ENCODE measurements at places on chromosomes 3 and 15.

- DNase-seq, result no peak
These were observed 422.8 kb upstream of the NAALADL2 start for GRCh38 chr3:174436367-174436766.

- DNase-seq, result no peak
These were observed 801.3 kb downstream of the EPHA3 start for GRCh38 chr3:89908711-89909213.

- no peak for DNase-seq
These were observed 145.0 kb downstream of the CMSS1 start for GRCh38 chr3:99962703-99963102.

- DNase-seq, result no peak
These were observed 27.4 kb upstream of the FOXB1 start for GRCh38 chr15:59976480-59977271.

- no peak for DNase-seq
These were observed 27.8 kb downstream of the SLC41A3 start for GRCh38 chr3:126056088-126056487.

GRCh38 chr15:73806698-73807483 lies 53.7 kb upstream of the INSYN1 start:
- DNase-seq, result no peak

DNA sequence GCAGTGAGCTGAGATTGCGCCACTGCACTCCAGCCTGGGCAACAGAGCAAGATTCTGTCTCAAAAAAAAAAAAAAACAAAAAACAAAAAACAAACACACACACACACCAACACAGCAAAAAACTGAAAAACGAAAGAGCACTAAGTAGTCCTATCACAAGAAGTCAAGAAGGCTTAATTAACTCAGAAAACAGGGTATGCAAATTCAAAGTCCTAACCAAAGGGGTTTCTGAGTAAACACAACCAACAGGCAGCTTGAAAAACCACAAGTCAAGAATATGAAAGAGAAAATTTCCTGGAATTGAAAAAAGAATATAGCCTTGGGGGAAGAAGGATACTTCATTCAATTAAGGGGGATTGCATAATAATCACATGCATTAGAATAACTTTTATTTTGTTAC lies 37.7 kb upstream of the PARP14 start:
- DNase-seq, result no peak

DNA sequence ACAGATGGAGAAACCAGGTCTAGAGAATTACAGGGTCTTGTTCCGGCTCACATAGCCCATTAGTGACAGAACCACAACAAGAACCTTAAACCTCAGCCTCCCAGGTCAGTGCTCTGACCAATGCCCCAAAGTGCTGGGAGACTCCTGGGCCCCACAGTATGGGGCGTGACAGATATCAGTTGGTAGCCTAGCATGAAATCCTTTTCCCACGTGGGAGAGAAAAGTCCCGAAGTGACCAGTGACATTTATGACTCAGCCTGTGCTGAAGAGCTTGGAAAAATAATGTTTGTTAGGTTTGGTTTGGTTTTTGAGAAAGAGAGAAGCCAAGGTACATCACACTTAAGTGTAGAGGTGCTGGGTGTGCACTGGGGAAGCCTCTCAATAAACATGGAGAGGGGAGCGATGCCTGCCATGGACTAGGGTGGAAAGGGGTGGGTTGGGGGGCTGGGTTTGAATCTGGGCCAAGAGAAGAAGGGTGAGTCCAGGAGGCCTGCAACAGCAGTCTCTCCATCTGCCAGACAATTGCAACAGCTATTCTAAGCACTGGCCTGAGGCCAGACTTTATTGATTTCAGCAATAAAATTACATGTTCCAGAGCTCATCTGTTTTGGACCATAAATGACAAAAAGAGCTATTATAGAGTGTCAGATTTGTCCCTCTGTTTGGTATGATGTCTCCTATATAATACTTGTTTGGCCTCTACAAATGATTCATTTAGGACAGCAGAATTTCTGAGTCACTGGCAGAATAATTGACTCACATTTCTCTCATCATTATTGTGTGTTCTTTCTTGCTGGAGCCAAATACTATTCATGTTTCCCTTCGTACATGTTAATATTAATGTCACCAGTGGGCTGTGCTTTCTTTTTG lies 43.4 kb downstream of the C2CD4A start:
- no peak for DNase-seq

- no peak for DNase-seq
These were observed 110.7 kb upstream of the CDIN1 start for GRCh38 chr15:36468746-36469145.

DNA sequence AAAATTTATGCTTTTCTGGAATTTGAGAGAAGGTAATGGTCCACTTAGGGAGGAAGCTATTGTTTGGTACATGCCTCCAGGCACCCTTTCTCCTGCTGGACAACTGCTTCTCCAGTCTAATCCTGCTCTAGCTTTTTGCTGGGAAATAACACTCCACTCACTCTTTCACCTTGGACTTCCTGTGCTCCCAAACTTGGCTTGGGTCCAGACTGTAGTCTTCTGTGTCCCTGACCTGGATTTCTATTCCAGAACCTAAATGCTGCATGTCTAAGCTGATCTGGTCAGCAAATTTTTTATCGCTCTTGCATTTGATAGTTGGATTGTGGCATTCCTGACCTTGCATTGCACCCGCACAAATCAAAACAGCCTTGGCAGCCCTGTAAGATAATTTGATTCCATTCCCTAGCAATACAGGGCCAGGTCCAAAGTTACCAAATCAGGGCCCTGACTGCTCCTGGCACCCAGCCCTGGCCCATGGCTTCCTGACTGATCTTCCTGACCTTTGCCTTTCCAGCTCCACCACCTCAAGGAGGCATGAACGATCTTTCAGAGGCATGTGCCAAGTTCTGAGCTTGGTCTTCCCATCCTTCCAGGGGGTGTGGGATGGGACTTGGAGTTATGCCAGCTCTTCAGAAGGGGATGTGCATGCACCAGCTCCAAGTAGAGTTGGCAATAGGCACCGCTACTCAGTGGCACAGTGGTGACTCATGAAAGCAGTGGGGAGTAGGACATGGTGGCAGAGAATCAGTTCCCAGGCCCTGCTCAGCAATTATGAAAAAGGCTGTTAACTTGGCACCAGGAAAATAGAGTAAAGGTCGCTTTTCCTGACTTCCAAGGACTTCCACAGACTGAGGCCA lies 43.9 kb upstream of the GOLGA8J start:
- no peak for DNase-seq

DNA sequence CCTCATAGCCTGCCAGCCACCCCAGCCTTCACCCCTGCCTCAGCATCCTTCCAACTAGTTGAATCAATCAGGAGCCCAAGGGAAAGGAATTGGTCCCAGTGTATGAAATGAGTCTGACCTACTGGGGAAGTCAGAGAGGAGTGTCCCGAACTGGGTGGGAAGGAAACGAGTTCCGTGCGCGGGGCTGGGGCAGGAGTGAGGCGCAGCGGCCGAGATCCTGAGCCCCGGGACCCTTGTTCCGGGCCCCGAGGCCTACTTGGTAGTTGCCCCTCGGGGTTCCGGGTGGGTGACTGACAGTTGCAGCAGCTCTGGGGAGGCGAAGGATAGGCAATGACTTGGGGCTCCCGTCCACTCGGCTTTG lies 1.1 kb upstream of the PLCL2 start:
- DNase-seq, result peak; percentile 85

DNA sequence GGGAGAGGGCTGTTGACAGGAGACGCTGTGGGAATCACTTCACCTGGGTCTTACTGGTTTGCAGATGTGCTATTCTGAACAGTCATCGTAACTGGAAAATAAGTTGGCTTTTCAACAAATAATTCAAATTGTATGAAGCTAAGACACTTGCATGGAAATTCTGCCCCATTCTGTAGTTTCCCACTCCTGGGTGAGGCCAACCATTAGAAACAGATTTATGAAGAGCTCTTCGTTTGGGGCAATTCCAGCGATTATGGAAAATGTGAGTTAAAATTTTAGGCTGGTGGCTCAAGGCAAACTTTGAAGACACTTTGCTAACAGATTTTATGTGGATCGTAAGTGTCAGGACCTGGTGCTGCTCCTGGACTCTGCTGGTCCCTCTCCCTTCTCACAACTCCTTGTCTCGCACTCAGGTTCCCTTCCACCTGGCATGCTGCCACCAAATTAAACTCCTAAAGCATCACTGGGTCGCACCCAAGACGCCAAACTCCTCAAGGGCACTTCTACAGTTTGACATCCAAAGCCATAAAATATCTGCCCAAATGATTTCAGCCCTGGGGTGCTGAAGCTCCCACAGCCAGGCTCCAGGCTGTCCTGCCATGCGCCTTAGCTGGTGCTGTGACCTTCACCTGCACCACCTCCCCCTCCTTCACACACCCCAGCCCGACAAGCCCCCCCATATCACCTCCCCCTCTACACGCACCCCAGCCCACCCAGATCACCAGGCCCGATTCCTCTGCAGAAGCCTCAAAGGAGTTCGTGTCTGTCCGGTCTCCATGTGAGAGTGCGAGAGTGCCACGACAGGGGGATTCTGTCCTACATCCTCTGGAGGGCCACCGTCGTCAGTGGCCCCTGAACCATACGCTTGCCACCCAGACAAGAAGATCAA lies 138.4 kb downstream of the NSMCE3 start:
- peak; percentile 50 for DNase-seq

GRCh38 chr3:130543322-130543721 lies 26.3 kb downstream of the COL6A6 start:
- no peak for DNase-seq

- DNase-seq, result no peak
These were observed 57.5 kb downstream of the LPP start for GRCh38 chr3:188211476-188211875.

GRCh38 chr3:107729686-107730085 lies 206.9 kb downstream of the BBX start:
- DNase-seq, result no peak

GRCh38 chr3:48088749-48089466 lies 72.7 kb upstream of the MAP4 start:
- DNase-seq, result peak; percentile 98

DNA sequence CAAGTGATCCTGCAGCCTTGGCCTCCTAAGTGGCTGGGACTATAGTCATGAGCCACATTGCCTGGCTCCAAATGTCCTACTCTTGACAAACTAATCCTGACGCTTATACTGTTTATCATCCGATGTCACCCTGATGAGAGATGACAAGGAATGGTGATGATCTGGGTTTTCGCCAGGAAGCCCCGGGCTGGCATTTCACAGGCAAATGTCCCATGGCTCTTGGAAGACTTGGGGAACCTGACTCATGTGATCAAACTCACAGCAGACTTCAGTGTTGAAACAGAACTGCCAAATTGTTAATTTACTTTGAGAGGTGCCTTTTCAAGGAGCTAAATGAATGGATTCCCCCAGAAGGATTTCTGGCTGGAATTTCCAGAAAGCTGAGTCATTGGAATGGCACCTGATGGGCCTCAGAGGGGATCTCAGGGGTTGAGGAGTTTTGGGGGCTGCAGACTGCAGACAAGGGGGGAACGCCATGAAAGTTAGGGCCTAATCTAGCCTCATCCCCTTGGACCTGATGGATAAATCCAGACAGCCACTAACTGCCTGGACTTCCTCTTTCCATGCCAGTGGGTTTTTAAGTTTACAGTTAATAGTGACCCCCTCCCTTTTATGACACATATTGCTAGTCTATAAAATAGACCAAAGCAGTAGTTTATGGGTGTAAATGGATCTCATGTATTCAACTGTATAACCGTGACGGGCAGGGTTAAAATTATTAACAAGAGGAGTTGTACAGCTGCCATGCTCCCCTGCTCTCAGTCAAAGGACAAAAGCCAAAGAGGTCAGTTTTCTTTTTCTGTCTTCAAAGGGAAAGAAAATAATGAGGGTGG lies 146.6 kb downstream of the CHSY1 start:
- no peak for DNase-seq

DNA sequence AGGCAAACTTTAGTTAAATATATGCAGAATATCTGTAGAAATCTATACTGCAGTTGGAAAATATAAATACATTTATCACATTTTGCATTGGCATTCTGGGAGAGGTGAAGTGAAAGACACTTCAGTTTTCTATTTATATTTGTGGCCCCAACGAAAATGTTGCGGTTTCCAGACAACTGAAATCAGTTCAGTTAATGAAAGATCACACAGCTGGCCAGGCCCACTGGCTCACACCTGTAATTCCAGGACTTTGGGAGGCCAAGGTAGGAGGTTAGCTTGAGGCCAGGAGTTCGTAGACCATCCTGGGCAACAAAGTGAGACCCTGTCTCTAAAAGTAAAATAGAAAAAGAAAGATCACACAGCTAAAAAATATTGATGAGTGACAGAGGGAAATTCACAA lies 11.9 kb upstream of the CLASP2 start:
- no peak for DNase-seq

DNA sequence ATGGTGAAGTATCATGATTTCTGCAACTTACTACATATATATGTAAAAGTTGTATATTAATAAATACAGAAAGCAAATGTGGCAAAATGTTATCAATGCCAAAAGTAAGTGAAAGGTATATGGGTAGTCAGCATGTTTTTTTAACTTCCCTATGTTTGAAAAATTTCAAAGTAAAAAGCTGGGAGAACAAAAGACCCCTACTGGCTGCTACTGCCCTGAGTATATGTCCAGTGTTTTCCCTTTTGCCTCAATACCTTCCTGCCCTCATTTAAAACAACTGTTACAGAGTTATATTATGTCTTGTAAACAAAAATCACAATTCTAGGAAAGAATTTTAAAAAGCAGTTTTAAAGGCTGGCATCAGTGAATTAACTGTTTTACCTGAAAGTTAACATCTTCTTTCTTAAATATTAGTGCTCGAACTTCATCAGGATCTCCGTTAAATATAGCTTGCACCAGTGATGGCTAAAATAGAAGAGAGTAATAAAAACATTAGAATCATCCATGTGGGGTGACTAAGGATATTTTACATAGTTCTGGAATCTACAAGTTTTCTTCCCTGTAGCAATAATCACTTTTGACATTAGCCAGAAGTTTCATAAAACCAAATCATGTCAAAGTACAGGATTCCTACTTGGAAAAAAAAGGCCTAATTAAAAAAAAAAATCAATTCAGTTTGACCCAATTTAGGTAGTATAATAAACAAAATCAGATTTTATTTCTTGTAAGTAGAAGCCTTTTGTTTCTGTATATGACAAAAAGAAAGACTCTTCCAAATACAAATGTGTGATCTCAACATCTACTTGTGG lies 2.7 kb downstream of the ANKRD28 start:
- no peak for DNase-seq

DNA sequence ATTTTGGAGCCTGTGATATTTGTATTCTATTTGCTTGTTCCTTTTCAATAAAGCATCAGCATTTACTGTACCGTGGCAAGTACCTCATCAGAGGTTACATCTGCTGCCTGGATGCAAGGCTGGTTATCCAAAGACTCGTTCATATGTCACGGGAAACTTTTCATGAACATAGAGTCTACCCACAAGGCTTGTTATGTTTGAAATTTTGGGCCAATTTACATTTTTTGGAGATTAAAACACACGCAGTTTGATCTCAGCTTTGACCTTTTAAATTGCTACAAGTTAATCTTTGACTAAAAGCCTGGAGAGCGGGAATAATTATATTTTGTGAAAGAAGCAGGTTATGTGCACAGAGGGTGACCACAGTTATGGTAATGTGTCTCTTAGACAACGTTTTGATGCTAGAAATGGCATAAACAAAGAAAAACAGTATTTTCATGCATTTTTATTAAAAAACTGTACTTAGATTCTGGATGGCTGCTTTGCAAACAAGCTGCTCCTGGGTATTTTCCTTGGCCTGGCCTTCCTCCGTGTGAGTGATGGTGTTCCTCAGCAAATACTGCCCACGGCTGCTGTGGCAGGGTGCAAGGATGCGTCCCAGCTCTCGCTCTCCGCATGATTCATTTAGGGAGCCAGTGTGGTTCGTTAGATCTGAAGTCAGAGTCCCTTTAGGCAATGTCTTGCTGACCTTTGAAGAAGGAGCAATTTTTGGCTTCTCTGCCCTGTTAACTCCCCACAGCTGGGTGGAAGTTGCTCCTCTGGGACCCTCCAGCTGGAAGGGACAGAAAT lies 27.1 kb downstream of the CHST2 start:
- no peak for DNase-seq

Data from chondrocyte (in vitro differentiated cells).